ENCODE measurements at places on chromosomes 2 and 18. TPM values are rescaled to one million over a fixed set of nuclear protein-coding genes. Genes with fewer than 3 reads are reported as not detected.

Gene KRCC1
- total RNA-seq = 15.1 TPM

Gene SNORC
- total RNA-seq = 0.72 TPM

Gene EFEMP1
- total RNA-seq = 1,009 TPM

DNA sequence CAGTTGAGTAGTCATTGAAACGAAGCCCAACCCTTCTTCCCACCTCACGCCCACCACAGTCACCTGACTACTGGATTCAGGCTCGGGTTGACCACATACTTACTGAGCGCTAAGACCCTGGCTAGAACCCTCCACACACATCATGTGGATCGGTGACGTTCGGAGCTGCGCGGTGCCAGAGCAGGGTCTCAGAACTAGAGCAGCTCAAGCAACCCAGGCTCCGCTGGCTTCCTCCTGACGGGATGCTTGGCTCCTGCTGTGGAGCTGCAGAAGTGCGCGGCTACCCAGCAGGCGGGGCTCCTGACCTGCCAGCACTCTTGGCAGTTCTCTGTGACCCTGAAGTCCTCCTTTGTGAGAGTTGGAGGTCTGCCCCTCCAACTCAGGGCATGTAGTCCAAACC is 90.6 kb upstream of the MBOAT2 start:
- no peak for DNase-seq

GRCh38 chr2:189109921-189110397 is 69.6 kb downstream of the COL5A2 start:
- DNase-seq = no peak

- DNase-seq = no peak
Observed at GRCh38 chr2:200733713-200734198, 78.0 kb upstream of the BZW1 start.

- DNase-seq = no peak
Observed at GRCh38 chr2:215997219-215997618, 16.1 kb downstream of the MREG start.

DNA sequence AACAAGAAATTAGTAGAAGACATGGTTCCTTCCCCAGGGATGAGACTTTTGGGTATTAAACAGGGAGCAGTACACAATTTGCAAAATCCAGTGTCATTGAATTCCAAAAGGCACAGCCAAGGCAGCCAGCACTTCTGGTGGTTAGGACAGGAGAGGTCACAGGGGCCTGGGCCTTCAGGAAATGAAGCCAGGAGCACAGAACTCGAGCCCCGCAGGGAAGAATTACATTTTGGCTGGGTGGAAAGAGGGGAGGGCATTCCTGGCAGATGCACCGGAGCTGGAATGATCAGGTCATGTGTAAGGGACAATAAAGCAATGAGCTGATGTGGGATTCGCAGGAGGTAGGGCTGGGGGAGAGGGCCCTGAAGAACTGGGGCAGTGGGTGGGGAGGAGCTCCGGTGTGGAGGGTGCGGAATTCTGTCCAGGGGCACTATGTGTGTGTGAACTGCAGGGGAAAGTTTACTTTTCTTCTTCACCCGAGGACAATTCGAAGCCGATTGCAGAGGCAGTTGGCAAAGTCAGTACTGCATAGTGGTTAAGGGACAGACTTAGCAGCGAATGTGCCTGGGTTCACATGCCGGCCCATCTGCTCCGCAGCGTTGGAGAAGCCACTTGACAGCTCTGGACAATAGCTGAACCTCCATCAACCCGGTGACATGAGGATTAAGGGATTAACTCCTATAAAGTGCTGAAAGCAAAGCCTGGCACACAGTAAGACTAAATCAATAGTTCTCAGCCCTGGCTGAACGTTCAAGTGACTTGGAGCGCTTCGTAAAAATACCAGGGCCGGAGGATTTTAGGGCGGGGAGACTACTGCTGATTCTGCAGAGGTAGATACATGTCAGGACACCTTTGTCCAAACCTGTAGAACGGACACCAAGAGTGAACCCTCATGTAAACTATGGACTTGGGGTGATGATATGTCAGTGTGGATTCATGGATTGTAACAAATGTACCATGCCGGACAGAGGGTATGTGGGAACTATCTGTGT is 36.4 kb downstream of the ALPK2 start:
- no peak for DNase-seq

DNA sequence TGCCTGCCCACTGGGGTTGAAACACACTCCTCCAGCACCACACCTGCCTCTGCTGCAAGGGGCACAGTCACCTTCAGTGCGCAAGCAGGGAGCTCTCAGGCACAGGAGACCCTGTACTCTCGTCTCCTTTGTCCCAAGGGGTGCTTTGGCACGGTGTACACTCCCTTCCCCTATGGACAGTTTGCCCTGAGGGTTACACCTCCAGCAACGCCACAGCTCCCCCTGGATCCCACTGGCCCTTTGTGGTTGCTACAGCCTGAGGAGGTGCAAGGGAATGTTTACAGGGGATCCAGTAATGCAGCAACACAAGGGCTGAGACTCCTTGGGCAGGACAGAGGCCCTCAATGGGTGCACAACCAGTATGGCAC is 45.2 kb upstream of the FAM117B start:
- DNase-seq = no peak

GRCh38 chr2:217409949-217410680 is 550.3 kb upstream of the TNP1 start:
- DNase-seq = no peak

DNA sequence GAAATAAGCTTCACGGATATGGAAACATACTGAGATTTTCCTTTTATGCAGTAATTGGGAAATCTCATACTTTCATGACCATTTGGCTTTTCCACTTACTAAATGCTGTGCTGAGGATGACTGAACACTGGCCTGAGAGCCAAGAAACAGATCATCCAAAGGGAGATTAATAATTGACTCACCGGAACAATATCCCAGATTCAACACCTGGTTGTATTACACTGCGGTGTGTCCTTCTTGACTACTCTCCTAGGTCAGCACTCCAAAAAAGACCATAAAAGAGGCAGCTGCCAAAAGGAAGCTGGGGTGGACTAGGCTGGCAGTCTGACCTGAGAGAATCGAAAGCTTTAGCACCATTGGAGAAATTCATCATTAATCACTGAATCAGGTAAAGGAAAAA is 469.1 kb downstream of the CBLN2 start:
- DNase-seq = no peak

- no peak for DNase-seq
Observed at GRCh38 chr2:121709776-121710469, 26.8 kb downstream of the NIFK start.

DNA sequence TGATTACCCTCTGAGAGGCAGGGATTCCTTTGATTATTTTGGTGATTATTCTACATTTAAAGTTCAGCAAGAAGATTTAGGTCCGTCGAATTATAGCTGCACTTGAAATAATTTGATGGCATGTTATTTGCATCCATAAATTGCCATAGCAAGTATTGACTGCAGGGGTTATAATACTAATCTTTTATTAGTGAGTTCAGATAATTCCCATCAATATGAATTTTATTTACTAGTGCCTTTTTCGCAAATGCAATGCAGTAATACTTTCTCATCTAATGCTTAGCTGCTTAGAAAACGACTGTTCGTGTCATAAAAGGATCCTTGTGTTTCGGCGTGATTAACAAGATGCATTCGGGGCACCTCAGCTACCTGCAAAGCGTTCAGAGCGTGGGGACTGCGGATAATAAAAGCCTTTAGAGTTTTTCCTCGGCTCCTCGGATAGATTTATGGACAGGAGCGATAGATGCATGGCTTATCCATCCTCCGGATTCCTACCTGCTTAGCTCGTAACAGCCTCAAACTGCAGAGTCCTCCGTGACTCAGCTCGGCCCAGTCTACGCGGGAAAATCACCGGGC is 2.5 kb upstream of the GBX2 start:
- DNase-seq = no peak

- peak; percentile 15 for DNase-seq
Observed at GRCh38 chr2:26067980-26068507, 34.2 kb downstream of the RAB10 start.

- DNase-seq = no peak
Observed at GRCh38 chr2:218872645-218873358, 7.8 kb upstream of the WNT10A start.

All from fibroblast of the aortic adventitia (primary cell).